ENCODE measurements at places on chromosomes 6 and 20.
A peak's percentile ranks its signal among the peaks of the same experiment; 100 is the strongest.

DNA sequence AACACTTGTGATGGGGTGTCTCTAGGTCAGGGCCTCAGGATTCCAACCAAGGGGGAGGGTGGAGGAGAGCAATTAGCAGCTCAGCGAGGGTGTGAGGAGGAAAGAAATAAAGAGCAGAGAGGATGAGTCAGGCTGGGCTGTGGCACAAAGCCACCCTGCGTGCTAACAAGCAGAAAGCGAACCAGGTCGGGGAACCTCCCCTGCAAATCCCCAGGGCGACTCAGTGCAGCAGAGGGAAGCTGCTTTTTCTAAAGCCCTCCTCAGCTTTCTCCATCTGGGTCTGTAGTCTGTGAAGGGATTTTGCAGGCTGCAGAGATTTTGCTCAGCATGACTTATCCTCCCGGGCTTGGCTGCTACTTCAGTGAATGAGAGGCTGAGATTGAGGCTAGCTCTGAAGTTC lies 6.6 kb upstream of the SPO11 start:
- peak; percentile 49 for DNase-seq

GRCh38 chr20:33667245-33667675 lies 517 bp downstream of the ACTL10 start:
- no peak for DNase-seq

- no peak for DNase-seq
Observed at GRCh38 chr6:11795403-11795802, 16.8 kb upstream of the ADTRP start.

- DNase-seq, result no peak
Observed at GRCh38 chr6:83854001-83854501, 891 bp downstream of the RIPPLY2 start.

Data from retina (tissue), 1 donor.